Stimulated activated CD8-positive, alpha-beta memory T cell treated with anti-CD3 and anti-CD28 coated beads, Interleukin-7, amount 100 ng/mL, for 4 hours (primary cell): ENCODE measurements at places on chromosomes 2 and 18.

DNA sequence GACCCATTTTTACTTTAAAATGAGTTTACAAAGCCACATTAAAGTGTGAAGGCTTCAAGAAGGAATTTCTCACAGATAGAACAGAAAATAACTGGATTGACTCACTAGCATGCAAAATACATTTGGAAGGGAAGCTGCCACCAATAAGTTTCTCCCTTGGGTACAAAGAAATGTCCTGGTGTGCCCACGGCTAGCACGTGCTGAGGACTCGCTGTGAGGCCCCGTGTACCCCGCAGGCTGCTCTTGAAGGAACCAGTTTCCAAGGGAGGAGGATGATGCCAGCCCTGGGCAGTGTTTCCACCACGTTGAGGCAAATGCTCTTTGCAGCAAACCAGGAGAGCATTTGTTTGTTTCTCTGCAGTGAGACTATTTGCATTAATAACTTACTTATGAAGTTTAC, 207.3 kb downstream of the SH3RF3 start:
- no peak for DNase-seq

DNA sequence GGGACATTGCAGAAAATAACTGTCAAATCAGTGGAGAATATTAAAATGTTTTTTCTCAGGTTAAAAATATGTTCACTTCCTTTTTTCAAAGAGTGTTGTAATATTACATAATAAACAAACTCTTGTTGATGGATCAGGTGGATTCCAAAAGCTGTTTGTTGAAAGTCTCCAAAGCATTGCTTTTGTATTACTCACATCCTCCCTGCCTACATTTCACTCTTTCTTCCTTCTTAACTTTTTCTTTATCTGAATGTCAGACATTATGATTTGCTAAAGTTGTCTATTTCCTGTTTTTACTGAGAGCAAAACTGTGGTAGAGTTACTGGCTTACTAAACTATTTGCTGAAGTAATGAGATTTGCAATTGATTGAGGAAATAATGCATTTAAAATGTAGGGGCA, 92.1 kb downstream of the CDH19 start:
- DNase-seq, result no peak

GRCh38 chr2:237660381-237660900, 33.1 kb downstream of the LRRFIP1 start:
- DNase-seq, result no peak

DNA sequence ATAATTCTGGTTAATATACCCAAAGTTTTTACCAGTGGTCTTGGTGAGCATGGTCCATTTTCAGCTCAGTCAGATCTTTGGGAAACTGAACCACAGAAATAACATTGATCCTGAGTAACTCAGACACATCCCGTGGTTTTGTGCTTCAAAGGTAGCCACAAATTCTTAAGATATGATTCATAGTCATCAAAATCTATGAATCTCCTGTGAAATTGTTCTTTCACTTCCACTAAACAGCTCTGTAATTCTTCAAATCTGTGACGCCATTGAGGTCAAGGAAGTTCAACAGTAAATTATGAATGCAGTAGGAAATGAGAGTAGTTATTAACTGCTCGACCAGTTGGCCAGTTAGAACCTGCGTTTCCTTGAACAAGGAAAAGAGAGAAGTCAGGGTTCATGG, 147.3 kb downstream of the IRS1 start:
- DNase-seq, result no peak

GRCh38 chr2:215427585-215427984, 8.3 kb downstream of the FN1 start:
- no peak for DNase-seq

- DNase-seq, result no peak
Observed at GRCh38 chr2:106195981-106196380, 1.9 kb upstream of the UXS1 start.

GRCh38 chr2:216083464-216084281, 2.0 kb downstream of the TMEM169 start:
- DNase-seq, result no peak

- no peak for DNase-seq
Observed at GRCh38 chr2:160380611-160381010, 113.0 kb downstream of the RBMS1 start.

GRCh38 chr2:99389946-99390345, 52.8 kb downstream of the EIF5B start:
- no peak for DNase-seq

DNA sequence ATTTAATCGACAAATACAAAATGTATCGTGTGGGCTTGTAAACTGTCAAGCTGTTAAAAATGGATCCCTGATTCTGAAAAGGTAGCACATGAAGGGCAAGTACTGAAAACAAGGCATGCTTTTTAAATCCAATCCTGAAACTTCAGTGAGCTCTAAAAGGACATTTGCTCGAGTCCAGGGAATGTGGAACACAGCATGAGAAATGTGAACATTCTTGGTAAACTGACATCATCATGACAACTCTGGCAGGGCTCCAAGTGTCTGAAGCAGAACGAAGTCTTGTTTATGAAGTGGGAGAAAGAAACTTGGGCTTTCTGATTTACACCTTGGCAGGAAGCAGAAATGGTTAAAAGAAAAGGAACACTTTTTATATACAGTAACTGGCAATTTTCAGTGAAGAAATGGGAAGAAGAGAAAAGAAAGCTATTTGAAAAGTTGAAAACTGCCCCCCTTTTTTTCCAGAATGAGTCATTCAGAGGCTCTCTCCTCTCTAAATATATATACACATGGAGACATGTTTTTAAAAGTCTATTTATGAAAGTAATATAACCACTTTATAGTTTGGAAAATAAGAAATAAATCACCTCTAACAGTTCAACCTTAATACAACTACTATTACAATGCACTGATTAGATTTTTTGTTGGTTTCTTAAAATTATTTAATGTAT, 120.8 kb downstream of the GAREM1 start:
- no peak for DNase-seq

DNA sequence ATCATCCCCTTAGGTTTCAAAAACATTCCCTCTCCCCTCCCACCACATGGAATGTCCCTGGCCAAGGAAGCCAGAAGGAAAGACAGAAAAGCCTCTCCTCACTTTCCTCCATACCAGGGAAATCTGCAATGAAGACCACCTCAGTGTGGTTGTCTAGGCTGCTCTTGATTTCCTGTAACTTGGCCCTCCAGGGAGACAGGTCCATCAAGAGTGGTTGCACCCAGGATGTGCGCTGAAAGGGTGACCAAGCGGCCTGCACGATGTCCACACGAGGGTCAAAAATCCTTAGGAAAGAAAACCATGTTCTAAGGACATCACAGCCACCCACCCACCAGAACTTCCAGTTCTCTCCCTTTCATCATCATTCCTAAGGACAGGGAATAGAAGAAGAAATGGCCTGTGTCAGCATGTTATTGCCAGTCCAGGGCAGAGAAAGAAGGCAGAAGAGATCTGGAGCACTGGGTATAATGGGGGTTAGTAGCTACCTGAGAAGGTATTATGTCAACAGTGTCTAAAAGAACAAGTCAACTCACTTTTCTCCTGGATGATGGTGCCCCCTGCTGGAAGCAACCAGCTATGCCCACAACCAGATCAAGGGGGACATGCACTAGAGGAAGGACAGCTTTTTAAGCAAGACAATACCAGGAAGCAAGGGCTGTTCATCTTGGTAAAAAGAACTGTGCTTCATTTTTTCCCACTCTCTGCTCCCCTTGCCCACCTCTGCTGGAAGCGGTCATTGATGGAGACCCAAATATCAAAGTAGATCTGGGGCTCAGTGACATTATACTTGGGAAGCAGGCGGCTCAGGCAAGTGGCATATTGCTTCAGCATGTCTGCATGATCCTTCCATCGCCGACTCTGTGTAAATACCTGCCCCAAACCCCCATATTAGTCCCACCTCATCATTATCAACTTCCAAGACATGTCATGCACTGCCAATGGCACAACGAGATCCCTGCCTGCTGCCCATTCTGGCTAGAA, 9.3 kb downstream of the GGCX start:
- peak; percentile 69 for DNase-seq

DNA sequence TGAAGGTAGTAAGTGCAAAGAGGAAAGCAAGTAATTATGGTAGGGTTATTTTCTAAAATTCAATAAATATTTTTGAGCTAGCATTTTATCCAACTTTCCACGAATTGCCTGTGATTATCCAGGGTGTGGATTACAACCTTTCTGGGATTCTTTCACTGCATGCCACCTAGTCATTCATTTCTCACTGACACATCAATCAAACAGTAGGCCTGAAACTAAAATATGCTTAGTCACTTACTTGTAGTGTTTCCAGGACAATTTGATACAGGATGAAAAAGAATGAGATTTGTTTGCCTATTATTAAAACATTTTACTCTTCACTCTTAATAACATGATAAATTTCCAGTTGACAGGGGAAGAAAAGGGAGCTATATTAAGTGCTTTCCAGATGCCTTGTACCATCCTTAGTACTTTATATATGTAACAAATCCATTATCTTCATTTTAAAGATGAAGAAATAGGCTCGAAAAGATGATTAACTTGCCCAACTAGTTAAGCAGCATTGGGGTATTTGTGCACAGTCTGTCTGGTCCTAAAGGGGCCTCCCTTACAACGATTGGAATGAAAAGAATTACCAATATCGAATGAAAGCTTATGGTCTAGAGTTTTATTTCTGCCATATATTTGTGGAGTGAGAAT, 70.4 kb downstream of the KCTD1 start:
- no peak for DNase-seq

DNA sequence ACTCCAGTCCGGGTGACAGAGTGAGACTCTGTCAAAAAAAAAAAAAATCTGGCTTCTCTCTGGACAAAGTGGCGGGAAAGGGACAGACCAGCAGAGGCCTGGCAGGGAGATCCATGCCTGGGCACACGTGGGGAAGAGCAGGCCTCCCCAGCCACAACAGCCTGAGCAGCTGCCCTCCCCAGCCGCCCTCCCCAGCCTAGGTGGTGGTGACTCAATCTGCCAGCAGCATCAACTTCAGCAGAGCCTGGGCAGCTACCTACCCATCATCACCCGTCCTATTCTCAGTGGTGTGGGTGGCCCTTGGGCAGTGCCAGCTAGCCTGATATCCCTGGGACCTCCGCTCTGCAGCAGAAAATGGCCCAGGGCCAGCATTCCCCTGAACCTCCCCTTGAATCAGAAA, 612.4 kb downstream of the FBXO15 start:
- no peak for DNase-seq

GRCh38 chr2:10432311-10433181, 15.6 kb downstream of the ODC1 start:
- no peak for DNase-seq

DNA sequence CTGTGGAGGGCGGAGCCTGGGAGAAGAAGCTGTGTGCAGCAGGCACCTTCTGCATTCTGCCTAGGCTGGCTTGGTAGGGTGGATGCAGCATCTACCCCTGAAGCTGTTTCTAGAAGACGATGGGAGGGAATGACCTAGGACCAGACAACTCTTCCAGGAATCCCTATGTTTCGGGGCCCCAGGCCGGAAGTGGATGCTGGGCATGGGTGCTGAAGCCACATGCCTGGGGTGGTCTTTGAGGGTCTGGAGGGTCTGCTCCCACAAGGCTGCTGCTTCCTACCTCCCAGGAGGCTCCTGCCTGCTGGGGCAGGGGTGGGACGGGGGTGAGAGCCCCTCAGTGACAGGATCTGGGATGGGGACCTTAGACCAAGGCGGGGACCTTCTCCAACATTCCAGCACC, 61.0 kb downstream of the CIB4 start:
- no peak for DNase-seq

GRCh38 chr2:43458014-43458628, 137.7 kb downstream of the THADA start:
- DNase-seq, result no peak

- peak; percentile 28 for DNase-seq
Observed at GRCh38 chr2:174753038-174753633, 11.1 kb downstream of the CHRNA1 start.

- no peak for DNase-seq
Observed at GRCh38 chr2:196924051-196924450, 2.5 kb downstream of the PGAP1 start.

DNA sequence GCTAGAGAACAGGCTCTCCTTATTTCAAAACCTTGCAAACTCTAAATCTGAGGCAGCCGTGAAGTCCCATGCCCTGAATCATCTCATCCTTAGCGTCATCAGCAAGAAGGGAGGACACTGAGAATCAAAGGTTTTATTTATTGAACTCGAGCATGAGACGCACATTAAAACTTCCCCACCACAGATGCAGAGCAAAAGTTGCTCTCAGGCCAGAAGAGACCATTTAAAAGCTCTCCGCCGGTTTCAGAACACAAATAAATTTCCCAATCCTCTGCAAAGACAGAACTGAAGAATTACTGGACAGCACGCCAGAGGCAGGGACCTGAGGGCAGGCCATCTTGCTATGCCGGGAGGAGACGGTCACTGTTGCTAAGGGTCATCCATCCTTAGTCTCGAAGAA, 1.3 kb downstream of the AMMECR1L start:
- no peak for DNase-seq

- DNase-seq, result no peak
Observed at GRCh38 chr18:66150650-66151049, 399.8 kb downstream of the CDH7 start.

GRCh38 chr2:108958002-108958401, 31.0 kb downstream of the EDAR start:
- no peak for DNase-seq
